Fibroblast of skin of right biceps (primary cell): ENCODE measurements at places on chromosomes 16 and 17.

DNA sequence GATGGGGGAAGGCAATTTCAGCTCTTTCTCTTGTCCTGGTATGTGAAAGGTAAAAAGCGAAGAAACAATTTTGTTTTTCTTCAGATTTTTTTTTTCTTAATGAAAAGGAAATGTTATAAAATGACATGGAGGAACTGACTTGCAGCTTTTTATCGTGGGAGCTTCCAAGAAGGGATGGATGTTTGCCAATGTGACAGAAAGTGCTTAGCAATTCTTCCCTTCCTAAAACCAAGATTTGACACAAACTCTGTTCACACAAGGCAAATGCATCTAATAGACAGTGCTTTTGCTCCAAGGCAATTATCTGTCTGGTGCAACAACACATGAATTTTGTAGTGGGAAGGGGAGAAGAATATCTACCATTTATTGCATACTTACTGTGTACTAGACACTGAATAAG is 988.5 kb downstream of the CDH11 start:
- no peak for DNase-seq

DNA sequence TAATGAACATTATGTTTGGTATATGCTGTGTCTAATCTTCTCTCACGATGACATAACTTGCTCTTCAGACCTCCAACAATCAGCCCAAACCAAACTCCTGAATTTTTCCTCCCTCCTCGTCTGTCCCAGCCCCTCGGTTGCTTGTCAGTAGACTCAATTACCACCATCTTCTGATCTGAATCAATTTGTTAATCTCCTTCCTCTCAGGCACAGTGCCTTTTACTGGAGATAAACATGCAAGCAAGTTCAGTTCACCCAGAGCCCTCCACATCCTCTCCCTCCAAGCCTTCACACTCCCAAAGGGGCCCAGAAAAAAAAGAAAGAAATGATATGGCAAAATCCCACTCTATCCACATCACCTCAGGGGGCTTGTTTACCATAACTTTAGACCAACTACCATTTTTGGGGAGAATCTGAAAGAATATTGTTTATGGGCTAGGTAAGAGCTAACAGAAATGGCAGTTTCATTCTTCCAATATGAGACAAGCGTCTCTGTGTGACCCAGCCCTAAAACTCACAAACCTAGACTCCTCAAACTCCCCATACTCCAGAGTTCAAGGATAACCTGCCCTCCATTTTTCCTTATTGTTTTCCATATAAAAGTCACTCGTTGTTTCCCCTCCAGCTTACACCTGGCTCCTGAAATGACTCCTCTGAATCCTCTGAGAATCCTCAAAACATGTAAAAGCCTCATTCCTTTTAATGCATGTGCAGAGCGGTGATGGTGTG is 1.5 kb downstream of the TEX2 start:
- DNase-seq, result no peak

DNA sequence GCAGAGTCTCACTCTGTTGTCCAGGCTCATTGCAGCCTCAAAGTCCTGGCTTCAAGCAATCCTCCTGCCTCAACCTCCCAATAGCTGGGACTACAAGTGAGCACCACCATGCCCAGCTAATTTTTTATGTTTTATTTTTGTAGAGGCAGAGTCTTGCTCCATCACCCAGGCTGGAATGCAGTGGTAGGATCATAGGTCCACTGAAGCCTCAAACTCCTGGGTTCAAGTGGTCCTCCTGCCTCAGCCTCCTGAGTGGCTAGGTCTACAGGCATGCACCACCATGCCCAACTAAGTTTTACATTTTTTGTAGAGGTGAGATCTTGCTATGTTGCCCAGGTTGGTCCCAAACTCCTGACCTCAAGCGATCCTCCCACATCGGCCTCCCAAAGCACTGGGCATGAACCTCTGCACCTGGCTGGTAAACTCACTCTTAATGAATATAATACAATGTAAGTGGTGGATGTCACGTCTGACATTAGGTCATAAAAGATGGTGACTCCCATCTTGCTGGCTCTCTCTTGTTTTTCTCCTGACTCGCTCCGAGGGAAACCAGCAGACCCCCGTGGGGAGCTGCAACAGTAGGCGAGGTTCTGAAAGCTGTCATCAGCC is 126.2 kb downstream of the IRX3 start:
- DNase-seq, result no peak

GRCh38 chr16:2022723-2023091 is 3.1 kb downstream of the NPW start:
- peak; percentile 66 for DNase-seq

- DNase-seq, result no peak
These were observed 449.3 kb downstream of the KCNJ2 start for GRCh38 chr17:70618641-70619040.

DNA sequence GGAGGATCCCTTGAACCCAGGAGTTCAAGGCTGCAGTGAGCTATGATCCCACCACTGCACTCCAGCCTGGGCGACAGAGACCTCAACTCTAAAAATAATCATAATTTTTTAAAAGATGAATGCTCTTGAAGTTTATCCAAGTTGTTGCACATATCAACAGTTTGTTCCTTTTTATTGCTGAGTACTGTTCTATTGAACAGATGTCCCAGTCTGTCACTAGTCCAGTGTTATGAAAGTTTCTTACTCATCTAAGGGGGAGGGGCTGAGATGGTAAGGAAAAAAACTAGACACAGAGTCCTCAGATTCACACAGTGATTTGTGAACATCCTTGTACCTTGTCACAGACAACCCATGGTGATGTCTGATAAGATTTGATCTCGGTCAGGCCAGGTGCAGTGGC is 3.9 kb downstream of the ACAP1 start:
- no peak for DNase-seq

GRCh38 chr16:30082545-30083090 is 6.8 kb downstream of the PPP4C start:
- no peak for DNase-seq

DNA sequence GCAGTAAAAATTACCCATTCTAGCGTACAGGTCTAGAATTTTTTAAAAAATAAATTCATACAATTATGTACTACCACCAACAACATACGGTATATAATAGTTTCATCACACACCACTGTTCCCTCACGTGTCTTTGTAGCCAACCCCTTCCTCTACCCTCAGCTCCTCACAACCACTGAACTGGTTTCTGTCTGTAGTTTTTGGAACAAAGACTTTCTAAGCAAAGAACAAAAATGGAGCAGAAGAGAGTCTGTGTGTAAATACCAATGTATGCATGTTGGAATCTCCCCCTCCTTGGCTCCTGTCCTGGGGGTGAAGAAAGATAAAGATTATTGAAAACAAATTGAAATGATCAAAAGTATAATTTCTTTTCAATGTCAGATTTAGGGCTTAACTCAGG is 31.9 kb upstream of the CCR7 start:
- DNase-seq, result no peak

- no peak for DNase-seq
These were observed 12.6 kb downstream of the MAP2K3 start for GRCh38 chr17:21297026-21297520.

DNA sequence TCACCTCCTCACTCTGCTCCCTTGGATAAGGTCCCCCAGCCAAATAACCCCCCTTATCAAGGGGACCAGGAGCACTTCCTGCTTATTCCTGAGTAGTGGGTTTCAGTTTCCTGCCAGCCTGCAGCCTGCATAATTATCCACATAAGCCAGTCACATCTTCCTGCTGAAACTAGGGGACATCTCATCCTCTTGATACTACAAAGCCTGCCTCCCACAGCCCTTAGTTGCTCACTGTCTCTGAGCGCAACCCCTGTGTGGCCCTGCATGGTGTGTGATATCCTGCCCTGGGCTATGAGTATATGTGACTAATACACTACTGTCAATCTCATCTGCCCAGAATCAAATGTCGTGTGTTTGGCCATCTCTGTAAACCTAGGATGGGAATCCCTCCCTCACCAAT is 8.0 kb upstream of the XYLT2 start:
- DNase-seq, result no peak

- no peak for DNase-seq
These were observed 6.3 kb upstream of the VPS53 start for GRCh38 chr17:720706-721539.

GRCh38 chr17:78107976-78108725 is 20.4 kb downstream of the TMC6 start:
- DNase-seq, result no peak

DNA sequence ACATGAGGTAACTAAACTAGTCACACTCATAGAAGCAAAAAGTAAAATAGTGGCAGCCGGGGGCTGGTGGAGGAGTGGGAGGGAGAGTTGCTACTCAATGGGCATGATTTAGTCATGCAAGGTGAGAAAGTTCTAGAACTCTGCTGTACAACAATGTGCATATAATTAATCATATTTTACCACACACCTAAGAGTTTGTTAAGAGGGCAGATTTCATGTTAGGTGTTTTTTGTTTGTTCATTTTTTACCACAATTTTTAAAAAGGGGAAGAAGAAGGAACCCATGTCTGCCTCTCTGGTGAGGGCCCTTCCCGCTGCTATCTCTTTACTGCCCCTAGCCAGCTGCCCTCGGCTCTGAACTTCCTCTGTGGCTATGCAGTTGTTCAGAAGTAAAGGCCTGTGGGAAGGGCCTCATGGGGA is 11.2 kb downstream of the CD300LB start:
- DNase-seq, result no peak

DNA sequence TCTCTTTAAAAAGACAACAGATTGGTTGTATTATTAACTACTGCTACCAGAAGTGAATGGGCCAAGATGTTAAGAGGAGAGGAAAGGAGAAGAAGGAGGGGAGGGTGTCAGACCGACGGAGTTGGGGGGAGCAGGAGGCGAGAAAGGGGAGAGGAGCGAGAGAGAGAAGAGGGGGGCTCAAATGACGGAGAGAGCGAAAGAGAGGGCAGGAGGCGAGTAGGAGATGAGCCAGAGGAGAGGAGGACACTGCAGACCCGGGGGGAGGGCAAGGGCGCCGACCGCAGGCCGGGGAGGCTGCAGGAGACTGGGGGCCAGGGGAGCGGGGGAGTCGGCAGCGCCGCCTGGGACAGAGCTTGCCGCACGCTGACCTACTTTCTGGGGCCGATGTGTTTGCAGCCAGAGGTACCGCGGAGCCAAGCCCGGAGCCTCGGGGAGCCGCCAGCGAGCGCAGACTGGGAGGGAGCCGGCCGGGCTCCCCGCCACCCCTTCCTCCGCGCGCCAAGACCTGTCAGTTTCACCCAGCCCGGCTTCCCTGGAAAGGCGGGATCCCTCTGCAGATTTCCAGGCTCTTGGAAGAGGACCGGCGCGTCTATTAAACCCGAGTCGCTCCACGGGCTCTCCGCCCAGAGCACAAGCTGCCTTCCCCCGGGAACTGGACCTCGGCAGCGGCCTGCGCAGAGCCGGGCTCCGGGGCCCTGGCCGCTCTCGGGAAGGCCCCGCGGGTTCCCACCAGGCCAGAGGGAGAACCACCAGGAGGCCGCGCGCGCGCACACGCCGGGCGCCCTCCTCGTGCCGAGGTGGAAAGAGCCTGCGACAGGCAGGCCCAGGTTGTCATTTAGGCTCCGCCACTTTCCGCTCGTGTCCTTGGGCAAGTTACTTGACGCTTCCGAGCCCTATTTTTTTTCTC is 74.6 kb downstream of the CMC2 start:
- peak; percentile 68 for DNase-seq

- DNase-seq, result no peak
These were observed 5.3 kb upstream of the WDR24 start for GRCh38 chr16:695355-696089.

- peak; percentile 80 for DNase-seq
These were observed 140.9 kb upstream of the PMFBP1 start for GRCh38 chr16:72312828-72313227.

DNA sequence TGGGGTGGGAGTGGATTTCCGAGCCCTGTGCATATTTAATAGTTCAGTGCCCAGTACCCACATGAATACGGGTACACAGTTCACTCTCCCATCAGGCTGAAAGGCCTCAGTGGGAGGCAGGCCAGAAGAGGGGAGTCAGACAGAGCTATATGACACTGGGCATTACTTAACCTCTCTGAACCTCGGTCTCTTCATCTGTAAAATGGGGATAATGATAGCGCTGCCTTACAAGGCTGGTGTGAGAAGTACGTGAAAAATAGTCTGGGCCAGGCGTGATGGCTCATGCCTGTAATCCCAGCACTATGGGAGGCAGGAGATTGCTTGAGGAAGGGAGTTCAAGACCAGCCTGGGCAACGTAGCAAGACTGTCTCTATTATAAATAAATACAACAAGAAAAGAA is 3.6 kb downstream of the GPRC5B start:
- DNase-seq, result no peak

DNA sequence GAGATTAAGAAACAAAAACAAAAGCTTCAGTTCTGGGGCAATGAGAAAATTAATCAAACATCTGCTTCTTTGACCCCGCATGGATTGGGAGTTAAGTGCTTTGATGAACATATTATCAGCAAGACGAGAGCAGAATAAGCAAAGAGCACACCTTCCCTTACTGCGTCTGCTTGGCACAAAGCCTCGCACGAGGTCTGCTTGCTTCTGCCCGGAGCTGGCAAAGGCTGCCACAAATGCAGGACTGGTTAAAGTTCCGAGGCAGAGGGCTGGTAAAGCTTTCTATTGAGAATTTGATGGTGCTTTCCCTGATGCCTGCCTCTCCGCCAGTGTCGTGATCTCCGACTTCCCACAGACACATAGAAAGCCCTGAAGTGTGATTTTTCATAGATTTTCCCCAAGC is 17.0 kb downstream of the VAT1L start:
- no peak for DNase-seq
